ENCODE measurements at places on chromosomes 12 and 14.
A peak's percentile ranks its signal among the peaks of the same experiment; 100 is the strongest.

DNA sequence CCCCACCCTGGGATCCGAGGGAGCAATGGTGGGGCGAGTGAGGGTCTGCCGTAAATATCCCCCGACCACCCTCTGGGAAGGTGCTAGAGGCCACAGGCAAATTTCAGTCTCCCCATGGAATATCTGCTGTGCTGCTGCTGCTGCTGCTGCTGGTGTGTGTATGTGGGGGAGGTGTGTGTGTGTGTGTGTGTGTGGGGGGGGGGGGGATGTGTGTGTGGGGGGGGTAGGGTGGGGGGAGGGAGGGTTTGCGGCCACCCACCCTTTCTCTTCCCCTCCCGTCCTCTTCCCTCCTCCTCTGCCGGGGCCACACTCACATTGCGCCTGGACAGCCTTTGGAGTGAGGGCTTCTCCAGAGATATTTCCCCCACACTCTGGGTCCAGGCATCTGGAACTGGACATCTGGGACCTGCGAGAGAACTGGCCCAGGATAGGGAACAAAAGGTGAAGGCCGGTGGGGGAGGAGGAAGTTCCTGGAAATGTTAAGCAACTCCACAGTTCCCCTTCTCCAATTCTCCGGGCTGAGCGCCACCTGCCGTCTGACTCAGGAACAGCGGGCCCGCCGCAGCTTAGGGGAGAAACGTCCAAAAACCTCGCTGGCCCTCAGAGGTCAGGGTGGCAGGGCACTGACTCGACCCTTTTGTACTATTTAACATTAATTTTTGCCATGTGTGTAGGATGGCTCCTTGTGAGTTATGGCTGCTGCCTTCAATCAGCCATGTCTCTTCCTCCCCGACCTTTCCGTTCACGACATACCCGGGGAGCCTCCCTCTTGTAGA is at the start of gene C1RL:
C1RL (minus strand) TSS at position 419 of the 776 bp plus-strand sequence; CDS start at position 385, 34 bp downstream.
- peak; percentile 93 for DNase-seq
- H3K27ac ChIP-seq: peak within 1 kb of the TSS; percentile 89
- peaks cover 33% of the 10 kb centered on the region for H3K4me1 ChIP-seq
- peaks cover 16% of the 10 kb centered on the region for H3K36me3 ChIP-seq

GRCh38 chr12:117209626-117210025 is 19.4 kb upstream of the FBXO21 start:
- no peak for DNase-seq
- no peak overlapping the region for H3K27ac ChIP-seq
- no peak overlapping the region for H3K4me3 ChIP-seq
- peaks cover 18% of the 10 kb centered on the region for H3K27me3 ChIP-seq
- H3K36me3 ChIP-seq: no peaks in the 10 kb centered on the region
- H3K4me1 ChIP-seq: no peaks in the 10 kb centered on the region

- no peak for DNase-seq
- no peak overlapping the region for H3K4me3 ChIP-seq
- H3K27ac ChIP-seq: no peak overlapping the region
- peaks cover 8% of the 10 kb centered on the region for H3K36me3 ChIP-seq
- no peaks in the 10 kb centered on the region for H3K27me3 ChIP-seq
- peaks cover 5% of the 10 kb centered on the region for H3K4me1 ChIP-seq
Observed at GRCh38 chr14:66596241-66596985, 88.5 kb downstream of the GPHN start.

DNA sequence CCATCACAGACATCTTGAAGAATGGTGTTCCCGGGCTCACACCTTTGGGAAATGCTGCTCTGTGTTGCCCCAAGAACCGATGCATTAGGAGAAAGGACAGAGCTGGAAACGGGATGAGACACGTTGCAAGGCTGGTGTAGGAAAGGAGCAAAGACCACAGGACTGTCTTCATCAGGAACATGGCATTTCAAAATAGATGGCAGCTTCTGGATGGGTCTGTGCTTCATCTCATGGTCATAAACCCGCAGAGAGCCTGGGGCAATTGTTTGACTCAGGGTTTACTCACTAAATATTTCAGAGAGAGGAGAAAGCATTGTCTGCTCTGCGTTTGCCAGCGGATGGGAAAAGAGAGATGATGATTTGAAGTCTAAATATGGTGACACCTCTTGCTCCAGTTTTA is 76.3 kb downstream of the CACNA1C start:
- H3K27me3 ChIP-seq: peaks cover 3% of the 10 kb centered on the region
- H3K4me3 ChIP-seq: no peak overlapping the region
- H3K36me3 ChIP-seq: no peaks in the 10 kb centered on the region
- DNase-seq: no peak

GRCh38 chr14:22070119-22070982 is 396.7 kb upstream of the OR4E1 start:
- H3K27me3 ChIP-seq: peaks cover 25% of the 10 kb centered on the region
- H3K27ac ChIP-seq: no peak overlapping the region
- no peaks in the 10 kb centered on the region for H3K36me3 ChIP-seq
- DNase-seq: no peak
- peak overlapping the region; percentile 41 for H3K4me3 ChIP-seq

GRCh38 chr14:55697414-55697861 is 117.4 kb downstream of the KTN1 start:
- no peak overlapping the region for H3K4me3 ChIP-seq
- no peak for DNase-seq
- H3K27ac ChIP-seq: no peak overlapping the region

DNA sequence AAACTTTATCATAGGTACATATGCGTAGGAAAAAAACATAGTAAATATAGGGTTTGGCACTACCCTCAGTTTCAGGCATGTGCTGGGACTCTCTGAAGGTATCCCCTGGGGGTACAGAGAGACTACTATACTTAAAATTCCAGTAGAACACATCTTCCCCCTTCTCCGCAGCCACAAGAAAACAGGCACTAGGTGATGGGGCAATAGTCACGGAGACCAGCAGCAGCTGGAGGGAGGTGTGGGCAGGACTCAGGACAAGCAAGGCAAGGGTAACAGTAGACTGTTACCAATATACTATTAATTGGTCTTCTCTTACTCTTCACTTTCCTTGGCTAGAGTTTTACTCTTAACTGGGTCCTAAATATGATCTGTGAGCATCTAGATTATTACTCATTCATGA is 4.6 kb upstream of the PAPOLA start:
- DNase-seq: no peak
- H3K36me3 ChIP-seq: peaks cover 2% of the 10 kb centered on the region
- H3K4me3 ChIP-seq: no peak overlapping the region

- no peak for DNase-seq
- no peak overlapping the region for H3K4me3 ChIP-seq
- peaks cover 4% of the 10 kb centered on the region for H3K4me1 ChIP-seq
- no peaks in the 10 kb centered on the region for H3K36me3 ChIP-seq
- H3K27me3 ChIP-seq: no peaks in the 10 kb centered on the region
- no peak overlapping the region for H3K27ac ChIP-seq
Observed at GRCh38 chr14:60925286-60925685, 55.6 kb downstream of the TRMT5 start.

DNA sequence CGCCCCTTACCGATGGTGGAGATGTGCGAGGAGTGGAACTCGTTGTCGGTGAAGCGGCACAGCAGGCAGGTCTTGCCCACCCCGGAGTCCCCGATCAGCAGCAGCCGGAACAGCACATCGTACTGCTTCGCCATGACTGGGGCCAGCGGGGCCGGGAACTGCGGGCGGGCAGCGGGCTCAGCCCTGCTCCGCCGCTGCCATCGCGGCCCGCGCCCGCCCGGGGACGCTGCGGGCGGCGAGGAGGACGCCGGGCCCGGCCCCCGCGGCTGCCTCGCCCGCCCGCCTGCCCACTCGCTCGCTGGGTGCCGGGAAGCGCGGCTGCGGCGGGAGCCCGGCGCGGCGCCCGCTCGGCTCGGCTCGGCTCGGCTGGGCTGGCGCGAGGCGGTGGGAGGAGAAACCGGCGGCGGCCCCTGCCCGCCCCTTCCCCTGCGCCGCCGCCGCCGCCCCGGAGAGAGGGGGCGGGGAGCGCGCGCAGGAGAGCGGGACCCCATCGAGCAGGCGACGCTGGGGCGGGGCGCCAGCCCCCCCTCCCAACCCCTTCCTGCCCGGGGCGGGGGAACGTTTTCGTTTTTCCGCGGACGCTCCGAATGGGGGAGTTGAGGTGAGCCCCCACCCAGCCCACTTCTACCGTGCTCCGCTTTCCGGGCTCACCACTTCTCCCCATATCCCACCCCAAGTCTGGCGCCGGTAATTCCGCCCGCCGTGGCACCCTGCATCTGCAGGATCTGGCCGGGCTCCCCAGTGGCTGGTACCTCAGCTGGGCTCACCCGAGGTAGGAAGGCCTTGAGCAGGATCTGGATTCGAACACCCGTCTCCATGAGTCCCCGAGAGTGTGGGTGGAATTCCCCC is at the start of gene RAB15:
RAB15 (minus strand) TSS at position 394 of the 849 bp plus-strand sequence; CDS start at position 134, 260 bp downstream.
- H3K27ac ChIP-seq: no peak within 1 kb of the TSS
- H3K4me1 ChIP-seq: peaks cover 6% of the 10 kb centered on the region
- H3K36me3 ChIP-seq: peaks cover 2% of the 10 kb centered on the region
- DNase-seq: peak; percentile 22
- peak within 1 kb of the TSS; percentile 86 for H3K4me3 ChIP-seq

All from memory B cell (primary cell).